ENCODE measurements at places on chromosomes 11 and 22. TPM values are rescaled to one million over a fixed set of nuclear protein-coding genes. Genes with fewer than 3 reads are reported as not detected.

DNA sequence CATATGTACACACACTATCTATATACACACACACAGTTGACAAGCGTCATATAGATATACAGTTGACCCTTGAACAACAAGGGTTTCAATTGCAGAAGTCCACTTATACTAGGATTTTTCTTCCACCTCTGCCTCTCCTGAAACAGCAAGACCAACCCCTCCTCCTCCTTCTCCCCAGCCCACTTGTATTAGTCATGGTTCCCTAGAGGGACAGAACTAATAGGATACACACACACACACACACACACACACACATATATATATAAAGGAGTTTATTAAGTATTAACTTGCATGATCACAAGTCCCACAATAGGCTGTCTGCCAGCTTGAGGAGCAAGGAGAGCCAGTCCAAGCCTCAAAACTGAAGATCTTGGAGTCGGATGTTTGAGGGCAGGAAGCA, 92.9 kb downstream of the DHCR7 start:
- DNase-seq: no peak
- no peaks in the 10 kb centered on the region for H3K27me3 ChIP-seq
- no peak overlapping the region for H3K27ac ChIP-seq
- H3K36me3 ChIP-seq: no peaks in the 10 kb centered on the region

Gene OR4X1
- total RNA-seq: not detected

Gene PICALM
- 512 TPM for total RNA-seq

Gene MS4A7
- total RNA-seq: 11.0 TPM

Gene RCOR2
- 8.9 TPM for total RNA-seq
